ENCODE measurements at places on chromosomes 3 and 15.

DNA sequence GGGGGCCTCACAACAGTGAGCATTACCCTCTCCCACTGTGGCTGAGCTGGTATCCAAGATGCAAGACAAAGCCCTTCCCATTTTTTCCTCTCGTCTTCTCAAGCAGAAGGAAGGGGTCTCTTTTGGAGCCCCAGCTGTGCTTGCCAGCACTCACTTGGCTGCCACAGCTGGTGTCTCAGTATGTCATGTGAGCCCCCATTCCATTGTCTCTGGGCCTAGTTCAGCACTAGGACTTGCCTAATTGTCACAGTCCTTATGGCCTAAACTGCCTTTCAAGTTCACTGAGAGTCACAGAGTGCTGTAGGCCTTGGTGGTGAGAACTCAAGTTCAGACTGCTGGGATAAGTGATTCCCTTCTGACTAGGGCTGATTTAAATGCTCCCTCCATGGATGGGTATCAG lies 89.8 kb downstream of the ARHGEF26 start:
- DNase-seq, result no peak

DNA sequence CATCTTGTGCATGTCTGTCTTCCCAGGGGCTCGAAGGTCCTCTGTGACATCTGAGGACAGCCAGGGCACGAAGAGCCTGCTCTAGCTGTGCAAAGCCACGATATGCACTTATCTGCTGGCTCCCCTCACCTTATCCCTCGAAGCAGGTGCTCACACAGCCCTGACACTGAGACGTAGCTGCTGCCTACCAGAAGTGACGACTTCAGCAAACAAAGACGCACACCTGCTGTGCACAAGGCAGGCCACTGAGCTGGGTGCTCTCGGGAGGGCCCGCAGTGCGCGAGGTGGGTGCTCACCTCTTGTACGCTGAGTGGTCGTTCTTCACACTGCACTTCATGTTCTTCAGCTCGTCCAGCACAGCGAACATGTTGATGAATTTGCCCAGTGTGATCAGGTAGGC lies 37.3 kb downstream of the CYFIP1 start:
- no peak for DNase-seq

DNA sequence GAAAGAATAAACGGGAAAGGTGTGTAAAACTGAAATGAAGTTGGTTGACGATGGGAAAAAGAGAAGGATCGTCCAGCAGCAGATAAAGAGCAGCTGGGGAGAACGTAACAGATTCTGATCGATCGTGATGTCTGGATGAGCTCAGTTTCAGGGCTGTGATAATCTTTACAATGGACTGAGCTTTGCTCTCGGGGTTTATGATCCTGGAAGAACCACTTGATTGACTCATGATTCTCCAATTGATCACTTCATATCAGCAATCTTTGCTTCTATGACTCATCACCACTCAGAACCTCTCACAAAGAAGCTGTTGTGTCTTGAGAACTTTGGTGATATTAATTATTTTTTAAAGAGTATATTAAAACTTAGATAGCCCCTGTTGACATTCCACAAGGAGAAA lies 690.7 kb downstream of the TUSC7 start:
- DNase-seq, result no peak

- no peak for DNase-seq
These were observed 12.1 kb upstream of the CSRNP1 start for GRCh38 chr3:39165518-39165917.

DNA sequence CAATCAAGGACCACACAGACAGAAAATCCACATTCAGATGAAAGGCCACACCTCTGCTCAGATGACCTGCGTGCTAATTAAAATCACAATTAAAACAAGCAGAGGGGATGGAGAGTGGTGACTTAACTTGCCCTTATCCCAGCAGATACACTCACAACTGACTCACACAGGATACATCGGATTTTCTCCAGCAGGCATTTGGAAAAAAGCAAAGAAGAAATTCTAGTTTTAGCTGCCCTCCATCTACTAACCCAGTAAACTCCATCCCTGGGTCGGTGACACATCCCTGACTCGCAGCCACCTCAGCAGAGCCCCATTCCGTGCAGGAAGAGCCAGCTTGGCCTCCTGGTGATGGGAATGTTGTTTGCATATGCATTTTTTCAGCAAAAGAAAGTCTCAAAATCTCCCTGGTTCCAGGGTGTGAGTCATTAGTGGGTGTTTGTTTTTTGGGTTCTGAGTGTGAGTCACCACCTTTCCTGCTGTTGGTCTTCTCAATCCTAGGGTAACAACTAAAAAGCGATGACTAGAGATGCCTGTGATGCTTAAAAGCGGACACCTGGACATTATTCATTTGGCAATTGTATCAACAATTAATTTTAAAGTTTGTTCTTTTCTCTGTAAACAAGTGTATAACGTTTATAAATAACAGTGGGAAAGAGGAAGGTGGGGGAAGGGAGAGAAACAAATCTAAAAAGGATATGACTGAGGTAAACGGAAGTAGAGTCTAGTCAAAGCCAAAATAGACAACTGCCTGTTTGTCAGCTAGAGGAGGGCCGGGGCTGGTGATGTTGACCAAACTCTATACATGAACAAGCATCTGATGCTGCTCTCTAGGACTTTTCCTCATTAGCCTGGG lies 49.8 kb upstream of the SLC4A7 start:
- peak; percentile 2 for DNase-seq

GRCh38 chr3:130975251-130975650 lies 51.4 kb downstream of the ASTE1 start:
- DNase-seq, result no peak

DNA sequence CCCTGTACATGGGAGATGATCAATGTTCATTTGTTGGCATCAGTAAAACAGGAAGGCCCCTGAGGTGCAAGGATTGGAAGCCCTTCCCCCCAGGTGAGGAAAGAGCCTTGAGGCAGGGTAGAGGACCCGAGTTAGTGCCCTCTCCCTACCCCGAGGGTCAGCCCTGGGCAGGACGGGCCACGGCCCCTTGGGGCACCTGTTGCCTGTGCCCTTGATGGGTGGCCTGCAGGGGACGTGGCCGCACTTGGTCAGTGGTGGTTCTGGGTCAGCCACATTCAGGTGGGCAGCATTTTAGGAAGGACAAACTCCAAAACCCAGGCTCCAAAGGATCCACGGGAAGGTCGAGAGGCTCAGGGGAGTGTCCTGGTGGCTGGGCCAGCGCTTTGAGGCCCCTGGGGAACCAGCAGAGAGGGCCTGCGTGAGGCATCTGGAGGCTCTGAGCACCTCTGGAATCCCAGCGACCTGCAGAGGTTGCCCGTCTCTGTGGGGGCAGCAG lies 15.8 kb upstream of the RPUSD3 start:
- DNase-seq, result no peak

DNA sequence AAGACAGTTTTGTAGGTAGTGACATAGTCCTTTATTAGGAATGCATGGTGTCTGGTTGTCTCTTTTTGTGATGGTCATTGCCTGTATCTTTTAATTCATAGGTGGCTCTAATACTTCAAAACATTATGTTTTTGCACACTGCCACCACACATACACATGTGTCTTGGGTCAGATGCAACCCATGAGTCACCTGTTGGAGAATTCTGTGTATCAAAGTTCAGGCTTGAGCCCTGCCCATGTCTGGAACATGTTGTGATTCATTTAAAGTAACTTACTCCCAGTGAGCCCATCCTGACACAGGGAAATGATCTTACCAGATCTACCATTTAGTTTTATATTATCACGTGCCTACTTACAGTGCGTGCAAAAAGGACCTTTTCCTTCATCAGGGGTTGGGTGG lies 142.7 kb downstream of the GHSR start:
- no peak for DNase-seq

DNA sequence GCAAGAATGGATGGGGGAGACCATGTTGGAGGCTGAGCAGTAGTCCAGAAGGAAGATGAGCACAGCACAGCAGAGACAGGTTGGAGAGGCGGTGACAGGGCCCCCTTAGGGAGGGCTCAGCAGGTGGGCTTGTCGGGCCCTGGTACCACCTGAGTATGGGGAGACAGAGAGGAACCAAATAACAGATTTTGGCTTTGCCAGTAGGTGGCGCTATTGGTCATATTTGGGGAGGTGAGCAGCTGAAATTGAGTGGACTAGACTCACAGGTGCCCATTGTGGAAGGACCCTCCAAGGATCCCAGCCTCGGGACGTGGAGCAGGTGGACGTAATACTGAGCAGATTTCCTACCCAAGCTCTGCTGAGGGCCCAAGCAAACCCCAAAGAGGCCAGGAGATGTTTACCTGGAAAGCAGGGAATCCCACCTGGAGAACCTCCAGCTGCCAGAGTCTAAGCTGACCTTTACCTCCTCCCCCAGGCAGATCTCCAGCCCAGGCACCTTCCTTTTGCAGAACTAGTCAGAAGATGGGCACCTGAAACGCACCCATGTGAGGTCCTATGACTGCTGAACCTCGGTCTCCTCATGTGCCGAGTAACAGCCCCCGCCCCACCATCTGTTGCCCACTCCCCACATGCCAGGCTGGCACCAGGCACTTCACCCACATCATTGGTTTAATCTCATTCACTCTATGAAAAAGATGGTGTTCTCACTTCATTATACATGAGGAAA lies 24.6 kb upstream of the CORO2B start:
- peak; percentile 43 for DNase-seq

DNA sequence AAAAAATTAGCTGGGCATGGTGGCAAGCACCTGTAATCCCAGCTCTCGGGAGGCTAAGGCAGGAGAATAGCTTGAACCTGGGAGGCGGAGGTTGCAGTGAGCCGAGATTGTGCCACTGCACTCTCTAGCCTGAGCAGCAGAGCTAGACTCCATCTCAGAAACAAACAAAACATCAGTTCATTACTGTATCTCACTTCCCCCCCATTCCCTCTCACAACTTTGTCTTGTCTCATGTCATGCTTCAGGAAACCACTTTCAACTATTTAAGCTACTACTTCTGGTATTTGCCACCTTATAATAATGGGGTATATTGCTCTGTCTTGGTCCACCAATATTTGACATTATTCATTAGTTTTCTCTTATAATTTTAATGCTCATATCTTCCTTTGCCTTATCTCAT lies 26.2 kb downstream of the PIK3CA start:
- no peak for DNase-seq

GRCh38 chr15:56835718-56836171 lies 82.7 kb upstream of the TCF12 start:
- no peak for DNase-seq

DNA sequence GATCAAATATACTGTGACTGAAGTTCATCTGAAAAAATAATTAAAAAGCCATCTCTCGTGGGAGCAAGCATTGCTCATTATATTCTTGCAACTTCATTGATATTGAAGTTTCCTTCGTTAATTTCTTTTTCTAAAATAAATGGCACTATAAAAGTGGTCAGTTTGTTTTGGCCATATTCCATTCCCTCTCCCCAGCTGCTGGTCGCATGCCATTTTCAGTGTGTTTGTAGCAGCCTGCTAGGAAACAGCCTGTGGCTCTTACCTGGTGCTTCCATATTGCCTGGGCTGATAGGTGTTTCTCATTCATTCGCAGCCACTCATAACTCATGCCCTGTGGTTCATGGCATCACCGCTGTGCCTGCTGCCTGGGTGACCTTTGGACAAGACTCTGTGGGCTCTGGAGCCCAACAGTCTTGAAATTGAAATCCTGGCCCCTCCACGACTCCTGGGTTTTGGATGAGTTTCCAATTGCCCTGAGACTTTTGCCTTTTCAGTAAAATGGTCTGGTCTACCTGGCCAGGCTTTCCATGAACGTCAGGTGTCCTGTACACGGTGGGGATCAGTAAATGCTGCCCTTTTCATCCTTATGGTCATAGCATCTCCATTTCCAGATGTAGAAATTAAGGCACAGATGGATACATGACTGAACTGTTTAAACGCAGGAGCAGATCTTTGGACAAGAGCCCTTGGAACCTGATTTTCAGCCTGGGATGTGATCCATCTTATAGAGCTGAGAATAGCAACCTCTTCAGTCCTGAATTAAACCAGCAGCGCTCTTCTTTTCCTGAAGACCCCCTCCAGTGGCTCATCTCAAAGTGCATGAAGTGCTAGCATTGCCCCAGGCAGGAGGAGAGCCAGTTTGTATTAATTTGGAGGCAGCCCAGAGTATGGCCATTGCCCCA lies 69.4 kb downstream of the SLCO3A1 start:
- no peak for DNase-seq

- DNase-seq, result no peak
These were observed 11.4 kb upstream of the HEG1 start for GRCh38 chr3:125067225-125067624.

DNA sequence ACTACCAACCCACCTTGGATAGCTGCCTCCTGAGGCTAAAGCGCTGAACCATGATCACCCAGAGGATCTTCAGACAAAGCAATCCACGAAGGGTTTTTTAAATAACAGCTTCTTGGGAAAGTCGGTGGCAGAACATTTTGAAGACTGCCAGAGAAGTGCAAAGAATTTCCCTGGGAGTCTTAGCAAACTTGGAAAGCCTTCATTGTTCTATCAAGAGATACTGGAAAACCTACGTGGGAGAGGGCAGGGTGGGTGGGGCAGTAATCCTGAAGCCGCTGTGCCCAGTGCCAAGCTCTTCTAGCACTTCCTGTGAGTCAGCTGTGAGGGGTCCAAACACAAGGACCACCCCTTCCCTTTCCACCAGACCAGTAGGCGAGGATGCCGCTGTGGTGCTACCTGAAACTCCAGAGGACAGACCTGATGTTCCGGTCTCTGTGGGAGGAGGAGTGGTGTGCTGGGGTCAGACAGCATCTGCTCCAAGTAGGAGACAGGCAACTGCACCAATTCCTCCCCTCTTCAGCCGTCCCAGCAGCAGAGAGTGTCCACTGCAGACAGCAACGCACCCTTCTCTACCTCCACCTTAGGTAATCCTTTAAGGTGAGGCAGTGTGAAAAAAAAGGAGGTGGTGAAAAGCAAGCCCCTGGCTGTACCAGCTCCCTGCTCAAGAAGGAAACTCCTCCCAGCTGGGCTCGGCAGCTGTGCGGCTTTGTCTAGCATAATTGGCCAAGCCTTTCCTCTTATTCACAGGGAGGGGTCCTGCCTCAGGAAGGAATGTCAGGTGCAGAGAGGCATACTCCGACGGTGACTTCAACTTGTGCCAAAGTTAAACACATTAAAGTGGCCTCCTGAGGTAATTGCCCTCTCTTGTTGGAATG lies 99.0 kb downstream of the TMCC1 start:
- peak; percentile 13 for DNase-seq

DNA sequence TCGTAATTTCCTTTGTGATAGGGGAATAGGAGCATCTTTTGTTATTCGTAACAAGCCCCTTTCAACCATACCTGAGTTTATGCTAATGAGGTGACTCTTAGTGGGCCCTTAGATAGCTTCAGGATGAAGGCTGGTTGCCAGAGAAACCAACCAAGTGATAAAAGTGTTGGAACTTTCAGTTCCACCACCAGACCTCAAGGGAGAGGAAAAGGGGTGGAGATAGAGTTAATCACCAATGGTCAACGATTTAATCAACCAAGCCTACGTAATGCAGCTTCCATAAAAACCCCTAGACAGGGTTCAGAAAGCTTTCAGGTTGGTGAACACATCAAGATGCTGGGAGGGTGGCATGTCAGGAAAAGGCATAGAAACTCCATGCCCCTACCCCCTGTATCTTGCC lies 33.0 kb downstream of the HERC1 start:
- DNase-seq, result no peak

DNA sequence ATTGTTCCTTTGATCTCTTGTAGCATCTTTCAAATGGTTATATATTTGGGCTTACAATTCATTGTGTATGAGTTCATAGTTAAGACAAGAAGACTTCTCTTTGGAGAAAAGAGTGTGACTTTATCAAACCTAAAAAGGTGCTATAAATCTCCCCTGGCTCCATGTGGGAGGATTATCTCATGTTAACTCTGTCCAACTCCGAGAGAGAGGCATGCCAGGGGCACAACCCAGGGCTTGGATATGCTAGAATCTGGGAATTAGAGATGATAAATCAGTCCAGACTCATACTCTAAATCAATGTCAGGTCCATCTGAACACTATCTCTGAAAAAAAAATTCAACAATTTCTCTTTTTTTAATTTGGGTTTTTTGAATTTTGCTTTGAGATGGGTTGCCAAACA lies 462.8 kb downstream of the TUSC7 start:
- no peak for DNase-seq

All from CD4-positive, alpha-beta T cell (primary cell).